Stimulated activated CD8-positive, alpha-beta memory T cell treated with anti-CD3 and anti-CD28 coated beads, Interleukin-4, amount 100 ng/mL, for 1 hour (primary cell): ENCODE measurements at places on chromosomes 13 and 19.

DNA sequence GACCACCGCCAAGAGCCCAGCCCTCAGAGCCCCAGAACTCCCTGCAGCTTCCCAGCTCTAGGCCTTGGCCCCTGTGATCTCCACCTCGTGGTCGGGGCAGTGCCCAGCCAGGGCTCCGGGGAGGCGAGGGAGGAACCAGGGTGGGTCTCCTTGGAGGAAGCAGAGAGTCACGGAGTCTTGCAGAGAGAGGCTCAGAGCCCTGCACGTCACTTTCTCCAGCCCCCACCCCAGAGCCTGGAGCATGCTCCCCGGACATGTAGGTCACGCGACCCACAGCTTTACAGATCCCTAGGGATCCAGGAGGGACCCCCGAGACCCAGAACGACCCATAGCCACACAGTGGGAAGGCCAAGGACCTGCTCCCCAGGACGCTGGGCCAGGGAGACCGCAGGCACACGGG is 11.9 kb downstream of the GADD45B start:
- DNase-seq, result no peak

DNA sequence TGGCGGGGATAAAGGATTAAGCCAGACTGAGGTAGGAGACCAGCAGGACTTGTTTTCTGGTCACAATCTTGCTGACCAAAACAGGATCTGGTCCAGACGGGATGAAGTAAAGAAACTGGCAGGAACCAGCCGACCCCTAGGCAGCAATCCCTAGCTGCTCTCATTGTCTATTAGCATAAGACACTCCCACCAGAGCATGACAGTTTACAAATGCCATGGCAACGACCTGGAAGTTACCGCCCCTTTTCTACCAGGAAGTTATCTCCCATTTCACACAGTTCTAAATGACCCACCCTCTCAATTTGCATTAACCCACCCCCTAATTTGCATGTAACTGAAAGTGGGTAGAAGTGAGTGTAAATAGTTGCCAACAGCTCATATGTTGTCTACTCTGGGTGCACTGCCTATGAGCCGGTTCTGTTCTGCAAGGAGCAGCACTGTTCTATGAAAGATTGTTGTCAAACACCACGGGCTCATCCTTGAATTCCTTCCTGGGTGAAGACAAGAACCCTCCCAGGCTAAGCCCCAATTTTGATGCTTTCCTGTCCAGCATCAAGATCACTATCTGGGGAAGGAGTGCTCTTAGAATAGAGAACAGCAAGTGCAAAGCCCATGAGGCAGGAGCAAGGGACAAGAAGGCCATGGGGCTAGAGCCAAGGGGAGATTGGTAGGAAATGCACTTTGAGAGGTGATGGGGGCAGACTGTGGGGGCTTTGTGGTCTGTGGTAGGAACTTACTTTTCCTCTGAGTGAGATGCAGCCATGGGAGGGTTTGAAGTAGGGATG is 13.9 kb upstream of the FBXO27 start:
- no peak for DNase-seq

DNA sequence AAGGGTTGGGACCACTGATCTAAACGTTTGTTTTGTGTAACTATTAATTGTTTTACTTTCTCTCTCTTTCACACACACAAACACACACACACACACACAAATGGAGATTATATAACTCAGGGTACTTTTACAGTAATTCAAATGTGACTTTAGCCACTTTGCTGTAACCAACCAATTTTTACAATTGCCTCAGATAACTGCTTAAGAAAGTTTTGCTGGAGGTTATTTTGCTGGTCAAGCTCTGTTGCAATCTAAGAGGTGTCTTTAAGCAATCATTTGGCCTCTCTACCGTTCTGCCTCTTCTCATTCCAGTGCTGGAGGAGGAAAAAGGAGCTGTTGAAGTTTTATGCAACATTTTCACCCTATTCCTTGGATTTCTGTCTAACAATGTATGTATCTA is 63.0 kb downstream of the TBC1D4 start:
- DNase-seq, result no peak

GRCh38 chr19:19134687-19135158 is 3.6 kb downstream of the TMEM161A start:
- no peak for DNase-seq

DNA sequence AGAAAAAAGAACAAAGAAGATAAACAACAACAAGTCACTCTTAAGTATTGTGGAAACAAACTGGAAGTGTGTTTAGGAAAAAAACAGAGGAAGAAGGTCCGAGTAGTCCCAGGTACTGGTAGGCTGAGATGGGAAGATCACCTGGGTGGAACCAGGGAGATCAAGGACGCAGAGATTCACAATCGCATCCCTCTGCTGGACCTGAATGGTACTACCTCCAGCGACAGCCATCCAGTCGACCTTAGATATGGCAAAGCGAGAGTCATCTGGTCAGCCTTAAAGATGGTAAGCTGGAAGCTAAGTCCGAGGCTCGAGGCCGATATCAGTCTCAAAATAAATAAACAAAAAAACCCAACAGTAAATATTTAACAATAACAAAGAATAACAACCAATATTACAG is 44.9 kb upstream of the ZNF91 start:
- no peak for DNase-seq

DNA sequence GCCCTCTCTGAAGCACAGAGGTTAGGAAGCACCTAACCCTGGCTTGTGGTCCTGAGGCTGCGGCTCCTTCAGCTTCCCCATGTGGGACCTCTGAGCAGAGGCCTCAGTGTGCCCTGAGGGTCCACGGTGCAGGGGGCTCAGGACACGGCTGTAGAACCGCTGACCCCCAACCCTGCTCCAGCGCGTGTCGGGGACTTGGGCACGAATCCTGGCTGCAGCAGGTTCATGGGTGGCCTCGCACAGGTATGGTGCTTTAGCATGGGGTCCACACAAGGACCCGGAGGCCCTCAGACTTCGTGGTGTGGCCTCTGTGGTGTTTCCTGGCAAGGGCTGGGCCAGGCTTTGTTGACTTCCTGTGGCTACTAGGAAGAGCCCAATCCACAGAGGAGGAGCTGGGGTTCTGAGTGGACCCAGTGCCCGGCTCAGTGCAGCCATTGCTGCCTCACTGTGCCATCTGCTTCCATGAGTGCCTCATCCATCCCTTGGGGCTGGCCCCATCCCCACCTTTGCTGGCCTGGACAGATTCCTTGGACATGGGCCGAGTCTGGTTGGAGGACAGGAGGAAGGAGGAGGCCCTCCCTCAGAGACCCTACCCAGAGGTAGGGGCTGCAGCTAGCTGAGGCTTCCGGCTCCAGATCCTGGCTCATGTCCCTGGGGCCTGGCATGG is 24.5 kb downstream of the ZBTB7A start:
- no peak for DNase-seq

- no peak for DNase-seq
These were observed 209.8 kb downstream of the POU4F1 start for GRCh38 chr13:78393286-78394142.

DNA sequence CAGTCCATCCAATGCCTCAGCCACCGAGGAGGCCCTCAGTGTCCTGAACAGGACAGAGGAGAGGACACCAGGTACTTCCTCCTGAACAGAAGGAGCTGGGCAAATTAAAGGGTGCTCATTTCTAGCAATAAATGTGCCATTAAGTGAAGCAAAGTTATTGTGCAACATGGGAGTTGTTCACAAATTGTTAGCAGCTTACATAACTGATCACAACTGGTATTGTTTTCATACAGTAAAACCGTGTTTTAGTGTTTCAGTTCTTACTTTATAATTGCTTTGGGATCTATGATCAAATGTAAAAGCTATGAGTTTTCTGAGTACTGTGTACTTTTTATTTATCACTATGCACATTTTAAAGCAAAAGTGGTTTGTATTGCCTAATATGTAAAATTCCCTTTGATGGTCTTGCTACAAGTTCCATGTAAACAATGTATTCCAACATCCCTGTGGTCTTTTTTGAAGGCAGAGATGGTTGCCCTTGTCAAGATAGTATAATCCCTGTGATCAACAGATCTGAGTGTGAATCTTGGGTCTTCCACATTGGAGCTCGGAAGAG is 263.1 kb downstream of the FGF14 start:
- no peak for DNase-seq

- DNase-seq, result no peak
These were observed 17.3 kb downstream of the MPND start for GRCh38 chr19:4360641-4361151.

DNA sequence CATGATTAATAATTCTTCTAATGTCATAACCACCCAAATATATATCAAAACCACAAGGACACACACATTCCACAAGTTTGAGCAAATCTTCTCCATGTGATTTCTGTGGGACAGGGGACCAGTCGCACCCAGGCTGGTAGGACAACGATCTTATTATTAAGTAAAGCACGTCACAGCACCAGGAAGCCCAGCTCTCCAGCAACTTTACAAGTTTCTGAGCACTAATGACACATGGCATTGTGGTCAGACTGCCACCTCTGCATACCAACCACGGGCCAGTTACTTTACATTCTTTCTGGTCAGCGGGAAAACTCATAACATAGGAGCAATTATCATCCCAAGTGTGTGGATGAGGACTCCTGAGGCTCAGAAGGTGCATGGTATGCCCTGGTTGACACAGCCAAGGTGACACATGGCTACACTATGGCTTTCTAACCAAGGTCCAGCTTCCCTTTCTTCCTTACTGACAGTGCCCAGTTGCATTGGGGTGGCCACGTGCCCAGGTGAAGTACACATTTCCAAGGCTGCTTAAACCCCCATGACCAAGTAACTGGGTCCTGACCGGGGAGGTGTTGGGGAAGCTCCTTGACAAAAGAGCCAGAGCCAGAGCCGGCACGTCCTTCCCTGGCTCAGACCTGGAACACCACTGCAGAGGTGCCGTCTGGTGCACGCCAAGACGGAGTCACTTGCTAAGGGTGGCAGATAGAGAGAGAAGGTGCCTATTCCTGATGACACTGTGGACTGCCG is 27.4 kb downstream of the LATS2 start:
- DNase-seq, result no peak

DNA sequence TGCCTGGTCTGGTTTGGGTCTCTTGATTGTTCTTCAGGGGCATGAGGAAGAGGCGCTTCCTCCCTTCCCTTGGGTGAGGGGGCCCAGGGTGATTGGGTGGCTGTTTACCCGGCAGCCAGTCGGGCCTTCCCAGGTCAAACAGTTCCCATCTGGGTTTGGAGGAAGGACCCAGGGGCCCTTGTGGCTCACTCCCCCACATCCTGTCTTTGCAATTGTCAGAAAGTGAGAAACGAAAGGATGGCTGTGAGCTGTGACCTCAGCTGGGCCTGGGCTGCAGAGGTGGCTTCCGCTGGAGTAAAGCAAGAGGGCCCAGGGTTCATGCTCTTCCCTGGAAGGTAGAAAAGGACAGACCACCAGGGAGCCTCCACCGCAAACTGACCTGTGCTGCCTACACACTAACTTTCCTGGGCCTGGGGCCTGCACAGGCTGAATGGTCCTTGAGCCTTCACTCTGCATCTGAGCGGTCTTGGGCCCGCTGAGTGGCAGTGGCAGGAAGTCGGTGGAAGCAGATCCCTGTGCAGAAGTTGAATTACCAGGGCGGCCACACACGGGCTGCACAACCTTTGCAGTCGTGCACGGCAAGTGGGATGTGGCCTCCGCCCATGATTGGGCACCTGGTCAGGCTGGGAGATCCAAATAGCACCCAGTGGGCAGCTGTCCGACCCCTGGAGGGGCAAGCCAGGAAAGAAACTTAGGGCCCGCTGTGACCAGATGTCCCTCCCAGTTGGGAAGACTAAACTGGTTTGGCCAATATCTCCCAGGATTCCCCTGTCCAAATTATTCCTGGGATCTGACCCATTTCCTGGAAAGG is 5.3 kb upstream of the CD79A start:
- no peak for DNase-seq

- DNase-seq, result no peak
These were observed 579.5 kb downstream of the UQCRFS1 start for GRCh38 chr19:28633319-28634018.

DNA sequence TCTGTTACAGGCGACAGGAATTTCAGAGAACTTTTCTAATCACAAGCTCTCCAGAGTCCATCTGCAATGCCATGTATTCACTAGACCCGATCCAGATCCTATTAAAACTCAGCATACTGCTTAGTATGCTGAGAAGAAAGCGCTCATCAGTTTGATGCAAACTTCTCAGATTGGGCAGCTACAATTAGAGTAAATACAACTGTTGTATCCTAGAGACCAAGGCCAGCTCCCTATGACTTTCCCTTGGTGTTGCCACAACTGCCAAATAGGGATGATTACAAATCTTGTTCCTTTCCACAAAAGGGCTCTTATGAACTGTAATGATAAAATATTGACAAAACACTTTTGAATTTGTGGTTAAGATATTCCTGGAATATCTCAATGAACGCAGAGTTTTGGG is 191.2 kb downstream of the SPRY2 start:
- no peak for DNase-seq

DNA sequence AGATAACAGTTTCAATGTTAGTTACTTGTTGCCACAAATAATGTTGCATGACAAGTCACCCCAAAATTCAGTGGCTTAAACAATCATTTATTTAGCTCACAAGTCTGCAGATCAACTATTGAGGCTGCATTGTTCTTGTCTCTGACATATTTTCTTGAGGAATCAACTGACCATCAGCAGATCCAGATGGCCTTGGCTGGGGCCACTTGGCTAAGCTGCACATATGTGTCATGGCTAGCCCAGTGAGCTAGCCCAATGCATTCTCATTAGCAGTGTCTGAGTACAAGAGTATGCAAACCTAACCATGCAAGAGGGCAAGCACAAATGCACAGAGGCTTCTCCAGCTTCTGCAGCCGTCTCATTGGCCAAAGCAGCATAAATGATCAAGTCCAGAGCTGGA is 180.4 kb downstream of the DNAJC15 start:
- DNase-seq, result no peak

- DNase-seq, result no peak
These were observed 85.3 kb upstream of the FRY start for GRCh38 chr13:31946091-31946770.

DNA sequence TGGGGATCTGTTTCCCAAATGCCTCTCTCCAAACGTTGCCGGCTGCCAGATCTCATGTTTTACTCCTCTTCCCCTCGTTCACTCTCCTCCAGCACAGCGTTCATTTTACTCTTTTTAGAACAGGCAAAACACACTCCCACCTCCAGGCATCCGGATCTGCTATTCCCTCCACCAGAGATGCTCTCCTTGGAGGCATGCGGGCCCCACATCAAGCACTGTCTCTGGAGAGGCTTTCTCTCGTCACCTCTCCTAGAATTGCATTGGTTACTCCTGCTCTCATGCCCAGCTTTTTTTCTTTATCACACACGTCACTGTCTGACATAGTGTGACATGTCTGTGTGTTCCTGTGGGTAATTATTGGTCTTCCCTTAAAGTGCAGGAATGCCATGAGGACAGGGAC is 20.1 kb upstream of the MYADM start:
- DNase-seq, result no peak

- DNase-seq, result no peak
These were observed 665.2 kb downstream of the TBC1D4 start for GRCh38 chr13:74816737-74817136.

DNA sequence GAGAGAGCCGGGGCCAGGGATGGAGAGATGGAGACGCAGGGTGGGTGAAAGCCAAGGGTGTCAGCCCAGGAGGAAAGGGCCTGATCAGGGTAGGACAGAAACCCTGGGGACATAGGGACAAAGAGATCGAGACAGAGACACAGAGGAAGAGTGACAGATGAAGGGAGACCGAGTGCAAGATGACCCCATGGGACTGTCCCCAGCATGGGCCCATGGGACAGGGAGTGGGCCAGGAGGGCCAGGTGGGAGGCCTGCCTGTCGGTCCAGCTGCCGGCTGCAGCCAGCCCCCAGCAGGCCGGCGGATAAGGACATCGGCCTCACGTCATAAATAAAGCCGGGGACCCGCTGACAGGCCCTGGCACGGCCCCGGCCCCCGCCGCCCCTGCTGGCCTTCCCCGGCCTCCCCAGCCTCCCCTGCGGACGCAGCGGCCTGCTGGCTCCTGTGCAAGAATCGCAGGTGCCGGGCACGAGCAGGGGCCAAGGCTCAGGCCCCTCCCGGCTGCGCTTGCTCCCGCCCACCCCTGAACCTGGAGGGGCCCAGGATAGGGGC is 6.3 kb downstream of the REX1BD start:
- no peak for DNase-seq
